ENCODE measurements at places on chromosomes 11 and 22.

DNA sequence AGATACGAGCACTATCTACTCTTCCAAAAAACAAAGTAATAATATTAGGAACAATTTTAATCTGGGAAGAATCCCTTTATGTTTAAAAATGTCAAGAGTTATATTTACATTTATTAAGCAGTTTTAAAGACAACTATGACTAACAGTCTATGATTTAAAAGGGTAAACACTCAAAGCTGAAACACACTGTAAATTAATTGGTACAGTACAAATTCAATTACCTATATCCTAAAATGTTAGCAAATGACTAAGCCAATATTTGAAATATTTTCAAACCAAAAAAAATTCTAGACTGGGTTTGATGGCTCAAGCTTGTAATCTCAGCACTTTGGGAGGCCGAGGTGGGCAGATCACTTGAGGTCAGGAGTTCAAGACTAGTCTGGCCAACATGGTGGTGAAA lies 36.0 kb upstream of the CHRNA10 start:
- no peak for DNase-seq

GRCh38 chr11:76368490-76368889 lies 12.4 kb downstream of the THAP12 start:
- DNase-seq = no peak

- DNase-seq = no peak
These were observed 149.6 kb upstream of the OPCML start for GRCh38 chr11:133681901-133682300.

GRCh38 chr11:722346-722811 lies 16.3 kb downstream of the EPS8L2 start:
- no peak for DNase-seq

- no peak for DNase-seq
These were observed 11.5 kb downstream of the KRTAP5-5 start for GRCh38 chr11:1641096-1641495.

DNA sequence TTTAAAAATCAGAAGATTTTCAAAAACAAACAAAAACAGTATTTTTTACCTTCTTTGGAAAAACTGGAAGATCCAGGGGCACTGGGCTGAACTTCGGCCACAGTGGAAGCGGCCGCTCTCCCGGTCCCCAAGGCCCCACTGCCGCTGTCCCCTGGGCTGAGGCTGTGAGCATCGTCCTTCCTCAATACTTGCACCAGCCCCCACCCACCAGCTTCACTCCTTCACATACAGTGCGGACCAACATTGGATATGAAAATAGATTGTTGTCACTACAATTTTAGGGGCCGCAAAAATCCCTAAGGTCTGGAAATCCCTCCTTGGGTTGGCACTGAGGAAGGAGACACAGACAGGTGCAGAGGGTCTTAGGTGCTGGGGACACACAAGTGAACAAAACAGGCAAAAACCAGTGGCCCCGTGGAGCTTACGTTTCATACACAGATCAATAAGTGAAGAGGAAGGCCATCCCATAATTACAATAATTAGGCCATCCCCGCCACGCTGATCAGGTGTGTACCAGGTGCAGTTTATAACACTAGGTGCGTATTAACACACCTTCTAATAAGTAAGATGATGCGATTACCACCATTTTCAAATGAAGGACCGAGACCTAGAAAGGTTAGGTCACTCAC lies 28.2 kb upstream of the SLC22A12 start:
- no peak for DNase-seq

- DNase-seq = no peak
These were observed 17.0 kb downstream of the NECTIN1 start for GRCh38 chr11:119712006-119712405.

- no peak for DNase-seq
These were observed 54.4 kb upstream of the GRK2 start for GRCh38 chr11:67211656-67212436.

DNA sequence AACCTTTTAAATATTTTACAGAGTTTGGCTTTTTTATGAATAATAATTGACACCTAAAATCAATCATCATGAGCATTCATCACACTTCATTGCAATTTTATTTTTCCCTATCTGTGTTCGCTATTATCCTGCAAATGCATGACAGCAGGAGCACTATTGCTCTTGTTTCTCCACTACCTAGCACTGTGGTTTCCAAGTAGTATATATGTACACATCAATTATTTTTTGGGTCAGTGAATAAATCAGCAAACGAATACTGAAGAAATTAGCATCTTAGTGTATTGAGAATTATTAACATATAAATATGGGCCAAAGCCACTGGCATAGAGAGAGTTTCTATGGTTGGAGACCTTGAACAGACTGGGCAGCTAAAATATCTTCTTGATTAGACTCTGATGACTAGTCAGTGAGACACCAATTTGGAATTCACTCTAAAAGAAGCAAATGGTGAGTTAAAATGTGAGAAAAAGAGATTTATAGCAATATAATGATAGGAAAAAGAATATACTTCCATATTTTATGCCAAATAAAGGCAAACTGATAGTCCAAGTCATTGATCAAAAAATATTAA lies 731.1 kb upstream of the LUZP2 start:
- no peak for DNase-seq

GRCh38 chr11:44443836-44444769 lies 121.4 kb upstream of the CD82 start:
- DNase-seq = no peak

GRCh38 chr11:46912526-46913150 lies 5.7 kb downstream of the LRP4 start:
- no peak for DNase-seq

DNA sequence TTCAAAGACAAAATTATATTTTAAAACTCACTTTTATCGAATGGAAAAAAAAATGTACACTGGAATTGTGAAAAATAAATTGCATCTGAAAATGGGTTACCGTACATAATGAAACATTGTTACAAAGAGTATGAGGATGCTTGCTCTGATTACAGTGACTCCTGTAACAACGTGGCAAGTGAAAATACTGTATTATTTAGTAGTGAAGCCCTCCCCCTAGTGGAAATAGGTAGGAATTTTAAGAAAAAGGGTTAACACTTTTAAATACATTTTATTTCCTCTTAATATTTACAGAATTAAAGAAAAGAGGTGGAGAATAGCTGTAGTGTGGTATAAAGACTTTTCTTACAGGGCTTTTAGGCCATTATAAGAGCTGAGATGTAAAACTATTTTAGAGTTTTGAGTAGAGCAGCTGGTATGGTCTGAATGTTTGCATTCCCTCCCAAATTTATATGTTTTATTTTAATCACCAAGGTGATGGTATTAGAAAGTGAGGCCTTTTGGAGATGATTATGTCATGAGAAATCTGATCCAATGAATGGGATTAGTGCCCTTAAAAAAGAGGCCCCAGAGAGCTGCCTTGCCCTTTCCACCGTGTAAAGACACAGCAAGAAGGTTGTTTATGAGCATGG lies 25.2 kb downstream of the FAM76B start:
- DNase-seq = no peak

DNA sequence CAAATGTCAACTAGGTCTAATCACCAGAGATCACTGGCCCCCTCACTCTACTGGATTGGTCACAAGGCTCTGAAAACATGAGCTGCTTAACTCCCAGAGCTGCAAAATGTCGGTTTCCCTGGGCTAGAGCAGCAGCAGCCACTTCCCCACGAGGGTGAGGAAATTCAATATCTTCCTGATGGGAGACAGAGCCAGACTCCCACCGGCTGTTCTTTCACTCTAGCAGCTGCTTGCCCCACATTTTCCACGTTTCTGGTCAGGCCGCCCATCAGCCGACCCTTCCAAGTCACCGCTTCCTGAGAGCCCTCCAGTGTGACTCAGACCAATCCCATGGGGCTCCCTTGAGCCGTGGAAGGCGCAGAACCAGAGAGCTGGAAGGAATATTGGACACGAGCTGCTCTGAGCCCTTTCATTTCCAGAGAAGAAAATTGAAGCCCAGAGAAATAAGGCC lies 227.0 kb downstream of the ADAMTS15 start:
- DNase-seq = no peak

DNA sequence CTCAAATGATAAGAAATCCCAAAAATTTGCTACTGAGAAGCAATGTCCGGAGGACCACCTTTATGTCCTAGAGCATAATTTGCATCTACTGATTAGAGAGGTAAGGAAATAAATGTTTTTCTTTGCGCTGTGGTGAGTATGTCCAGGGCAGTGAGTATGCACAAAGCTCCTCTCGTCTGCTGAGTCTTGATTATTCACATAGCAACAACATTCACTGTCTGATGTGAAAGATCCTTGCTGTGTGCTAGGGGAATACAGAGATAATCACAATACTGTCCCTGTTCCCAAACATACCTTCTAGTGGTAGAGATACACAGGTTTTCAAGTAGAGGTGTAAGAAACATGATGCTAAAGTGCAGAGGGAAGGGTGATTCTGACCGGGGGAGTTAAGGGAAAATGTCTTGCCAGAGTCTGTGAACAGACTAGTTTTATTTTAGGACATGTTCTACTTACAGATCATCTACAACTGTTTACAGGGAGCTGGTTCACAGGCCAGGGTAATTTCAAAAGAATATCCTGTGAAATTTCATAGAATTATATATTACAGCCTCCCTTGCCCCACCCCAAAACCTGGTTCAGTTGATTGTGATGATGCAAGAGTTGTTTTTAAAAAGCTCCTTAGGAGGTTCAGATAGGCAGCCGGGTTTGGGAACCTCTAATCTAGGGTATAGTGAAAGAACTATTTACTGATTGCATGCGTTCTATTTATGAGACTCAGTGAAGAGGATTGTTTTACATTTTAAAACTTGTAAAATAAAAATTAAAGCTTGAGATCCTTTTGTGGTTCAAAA lies 12.6 kb downstream of the MED17 start:
- no peak for DNase-seq

DNA sequence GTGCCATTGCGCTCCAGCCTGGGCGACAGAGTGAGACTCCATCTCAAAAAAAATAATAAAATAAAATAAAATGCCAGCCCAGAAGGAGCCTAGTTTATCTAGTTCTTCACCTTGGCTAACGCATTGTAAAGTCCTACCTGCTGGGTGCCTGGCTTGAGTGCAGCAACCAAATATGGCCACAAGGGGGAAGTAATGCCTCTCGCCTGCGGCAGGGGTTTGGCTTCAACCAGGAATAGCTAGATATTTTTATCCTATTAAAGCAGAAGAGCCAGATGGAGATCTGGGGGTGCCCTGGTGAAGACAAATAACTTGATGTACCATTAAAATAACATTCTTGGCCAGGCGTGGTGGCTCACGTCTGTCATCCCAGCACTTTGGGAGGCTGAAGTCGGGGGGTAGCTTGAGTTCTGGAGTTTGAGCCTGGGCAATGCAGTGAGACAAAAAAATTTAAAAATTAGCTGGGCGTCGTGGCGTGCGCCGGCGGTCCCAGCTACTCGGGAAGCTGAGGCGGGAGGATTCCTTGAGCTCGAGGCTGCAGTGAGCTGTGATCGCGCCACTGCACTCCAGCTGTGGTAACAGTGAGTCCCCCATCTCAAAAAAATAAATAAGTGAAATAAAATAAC lies 20.6 kb upstream of the PLEKHB1 start:
- DNase-seq = peak; percentile 33

- no peak for DNase-seq
These were observed 21.6 kb upstream of the NUP160 start for GRCh38 chr11:47869544-47870393.

- DNase-seq = no peak
These were observed 3.5 kb downstream of the OR5M1 start for GRCh38 chr11:56611174-56611573.

DNA sequence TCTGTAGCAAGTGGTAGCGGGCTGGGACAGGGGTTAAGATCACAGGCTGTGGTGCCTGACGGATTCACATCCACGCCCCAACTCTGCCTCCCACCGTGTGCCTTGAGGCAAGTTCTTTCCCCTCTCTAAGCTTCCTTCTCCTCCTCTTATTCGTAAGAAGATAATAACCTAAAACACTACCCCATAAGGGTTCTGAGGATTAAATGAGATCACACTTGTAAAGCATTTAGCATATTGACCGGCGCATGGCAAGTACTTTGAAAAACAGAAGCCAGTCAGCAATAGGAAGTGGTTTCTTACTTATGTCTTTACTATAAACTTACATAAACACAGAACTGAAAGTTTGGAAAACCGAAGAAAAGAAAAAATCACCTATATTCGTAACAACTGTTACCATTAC lies 15.5 kb upstream of the LMO2 start:
- DNase-seq = no peak

DNA sequence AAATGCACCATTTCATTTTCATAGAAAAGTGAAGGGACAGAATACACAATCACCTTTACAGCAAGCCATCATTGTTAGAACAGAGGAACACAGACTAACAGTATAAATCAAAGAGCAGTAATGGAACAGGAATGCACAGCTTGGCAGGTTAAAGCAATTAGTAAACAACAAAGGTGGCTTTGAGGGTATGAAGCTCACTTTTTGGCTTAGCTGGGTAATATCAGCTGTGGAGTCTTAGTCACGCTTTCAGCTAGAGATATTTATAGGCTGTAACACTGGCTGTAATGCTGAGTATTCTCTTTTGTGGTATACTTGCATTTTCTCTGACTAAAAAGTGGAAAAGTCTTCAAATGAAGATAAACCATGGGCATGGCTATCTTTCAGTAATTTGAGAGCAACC lies 1780.5 kb downstream of the LRRC4C start:
- DNase-seq = no peak

Measured in activated CD4-positive, CD25-positive, alpha-beta regulatory T cell treated with anti-CD3 and anti-CD28 coated beads, Interleukin-2, amount 50 U/mL, for 16 hours (primary cell).